ENCODE measurements at places on chromosomes 7 and 10.

DNA sequence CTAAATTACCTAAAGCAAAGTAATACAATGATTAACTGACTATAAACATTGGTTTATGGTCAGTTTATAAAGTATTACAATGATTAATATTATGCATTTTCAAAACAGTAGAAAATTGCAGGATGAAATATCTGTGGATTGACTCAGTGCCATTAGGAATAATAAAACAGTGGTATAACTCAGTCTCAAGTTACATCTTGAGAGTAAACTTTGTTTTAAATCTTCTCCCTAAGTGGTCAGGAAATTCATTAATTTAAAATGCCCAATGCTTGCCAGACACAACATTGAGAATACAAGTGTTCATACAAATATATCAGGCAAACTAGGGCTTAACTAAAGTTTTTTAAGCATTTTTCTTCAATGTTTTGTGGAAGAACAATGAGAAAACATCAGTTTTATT is 257.8 kb downstream of the ETV1 start:
- no peak for DNase-seq

DNA sequence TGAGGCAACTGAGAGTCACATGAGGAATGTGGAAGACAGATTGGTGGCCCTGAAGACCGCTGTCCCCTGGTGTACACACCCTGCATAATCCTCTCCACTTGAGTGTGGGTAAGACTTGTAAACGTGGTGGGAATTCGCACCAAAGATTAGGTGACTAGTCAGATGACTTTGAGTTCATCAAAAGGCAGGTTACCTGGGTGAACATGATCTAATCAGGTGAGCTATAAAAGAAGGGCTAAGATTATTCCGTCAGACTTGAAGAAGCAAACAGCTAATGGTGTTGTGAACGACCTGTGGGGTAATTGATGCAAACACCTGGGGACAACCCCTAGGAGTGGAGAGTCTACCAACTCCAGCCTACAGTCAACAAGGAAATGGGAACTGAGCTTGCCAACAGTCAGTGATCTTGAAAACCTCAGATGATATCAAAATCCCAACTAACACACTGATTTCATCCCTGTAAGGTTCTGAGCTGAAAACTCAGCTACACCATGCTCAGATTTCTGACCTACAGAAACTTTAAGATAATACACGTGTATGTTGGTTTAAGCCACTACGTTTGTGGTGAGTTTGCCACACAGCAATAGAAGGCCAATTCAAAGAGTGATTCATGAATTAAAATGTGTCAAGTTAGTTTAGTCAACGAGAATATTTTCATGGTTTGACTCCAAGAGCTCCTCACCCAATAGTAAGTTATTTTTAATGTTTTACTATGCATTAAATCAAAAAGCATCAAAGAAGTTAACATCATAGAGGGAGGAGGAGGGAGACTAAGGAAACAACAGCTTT is 16.7 kb downstream of the PRTFDC1 start:
- no peak for DNase-seq

GRCh38 chr7:105672801-105673200 is 91.5 kb upstream of the EFCAB10 start:
- DNase-seq = no peak

- no peak for DNase-seq
Measured at GRCh38 chr7:69889976-69890351, 291.7 kb downstream of the AUTS2 start.

- no peak for DNase-seq
Measured at GRCh38 chr10:12922117-12922900, 79.2 kb downstream of the CCDC3 start.

- no peak for DNase-seq
Measured at GRCh38 chr7:102463841-102464576, 654 bp downstream of the ALKBH4 start.

- DNase-seq = no peak
Measured at GRCh38 chr10:49058463-49059255, 56.7 kb downstream of the VSTM4 start.

DNA sequence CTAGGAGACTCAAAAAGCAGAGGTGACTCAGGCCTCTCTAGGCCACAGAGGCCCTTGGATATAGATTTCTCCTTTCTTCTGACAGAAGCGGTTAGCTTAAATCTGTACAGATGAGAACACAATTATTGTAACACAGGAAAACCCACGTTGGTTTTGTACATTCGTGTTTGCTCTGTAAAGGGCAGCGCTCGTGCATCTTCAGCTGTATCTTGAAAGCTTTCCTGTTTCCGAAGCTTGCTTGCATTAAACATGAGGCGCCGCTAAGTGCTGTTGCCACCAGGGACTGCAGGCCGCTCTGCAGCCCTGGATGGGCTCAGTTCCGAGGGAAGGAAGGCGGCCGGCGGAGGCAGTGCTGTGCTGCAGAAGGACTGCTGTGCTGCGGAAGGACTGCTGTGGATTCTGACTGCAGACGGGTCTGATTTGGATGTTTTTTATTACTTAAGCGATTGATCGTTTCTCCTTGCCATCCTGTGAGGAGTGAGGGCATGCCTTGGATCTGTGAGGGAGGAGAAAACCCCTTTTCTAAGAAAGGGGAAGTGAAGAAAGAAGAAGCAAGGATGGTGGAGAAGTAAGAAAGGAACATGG is 53.3 kb downstream of the FHIP2A start:
- no peak for DNase-seq

GRCh38 chr7:38545977-38546376 is 85.2 kb downstream of the AMPH start:
- DNase-seq = no peak

GRCh38 chr7:15292138-15292537 is 269.7 kb downstream of the AGMO start:
- DNase-seq = no peak

DNA sequence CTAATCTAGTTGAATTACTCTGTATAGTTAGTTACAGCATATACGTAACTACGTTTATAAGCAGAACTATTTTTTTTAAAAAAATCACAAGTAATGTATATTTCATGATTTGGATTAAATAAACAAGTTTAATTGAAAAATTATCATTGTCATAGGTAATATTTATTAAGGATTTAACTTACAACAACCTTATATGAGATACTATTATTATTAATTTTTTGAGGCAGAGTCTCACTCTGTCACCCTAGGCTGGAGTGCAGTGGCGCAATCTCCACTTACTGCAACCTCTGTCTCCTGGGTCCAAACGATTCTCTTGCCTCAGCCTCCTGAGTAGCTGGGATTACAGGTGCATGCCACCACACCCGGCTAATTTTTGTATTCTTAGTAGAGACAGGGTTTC is 4.1 kb upstream of the CUL1 start:
- no peak for DNase-seq

DNA sequence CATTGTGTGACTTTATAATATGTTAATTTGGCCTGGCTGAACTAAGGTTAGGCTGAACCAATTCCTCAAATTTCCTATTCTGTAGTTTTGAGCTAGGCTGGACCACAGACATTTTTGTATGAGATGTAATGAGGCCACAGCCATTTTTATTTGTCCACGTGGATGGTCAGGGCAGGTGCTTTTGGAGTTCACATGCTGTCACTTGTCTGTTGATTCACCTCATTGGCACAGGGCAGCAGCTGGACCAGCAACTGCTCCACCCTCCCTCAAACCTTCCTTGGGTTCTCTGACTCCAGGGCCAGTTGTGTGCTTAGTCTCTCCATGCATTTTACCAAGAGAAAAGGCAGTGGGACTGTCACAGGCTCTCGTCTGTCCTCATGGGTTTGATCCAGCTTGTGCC is 76.1 kb upstream of the NPS start:
- DNase-seq = no peak

DNA sequence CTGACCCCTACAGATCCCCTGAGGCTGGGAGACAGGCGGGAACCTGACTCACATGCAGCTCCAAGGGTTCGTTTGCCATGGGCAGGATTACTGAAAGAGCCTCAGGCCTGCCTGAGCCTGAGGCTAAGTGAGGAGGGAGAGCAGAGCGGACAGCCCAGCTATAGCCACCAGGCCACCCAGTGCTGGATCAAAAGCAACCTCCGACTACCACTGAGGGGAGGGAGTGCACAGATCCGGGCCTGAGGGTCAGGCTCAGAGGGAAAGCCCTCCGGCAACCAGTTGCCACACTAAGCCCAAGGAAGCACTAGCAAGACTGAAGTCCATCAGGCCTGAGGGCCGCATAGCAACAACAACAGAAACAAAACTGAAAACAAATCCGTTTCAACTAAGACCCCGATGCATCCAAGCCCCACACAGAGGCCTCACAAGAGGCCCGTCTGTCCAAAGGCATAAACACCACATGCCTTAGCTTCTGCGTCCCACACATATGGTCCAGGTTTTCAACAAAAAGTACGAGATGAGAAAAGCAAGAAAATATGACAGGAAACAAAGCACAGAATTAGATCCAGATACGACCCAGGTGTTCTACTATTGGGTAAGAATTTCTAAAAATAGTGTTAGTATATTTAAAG is 92.5 kb upstream of the VIPR2 start:
- no peak for DNase-seq

All from NCI-H748 treated with DMSO at 0.1 percent for 48 hours (cell line).